ENCODE measurements at places on chromosomes 6 and 20. TPM values are rescaled to one million over a fixed set of nuclear protein-coding genes. Genes with fewer than 3 reads are reported as not detected.
A peak's percentile ranks its signal among the peaks of the same experiment; 100 is the strongest.

The SLCO4A1 gene
- total RNA-seq: 16.1 TPM

DNA sequence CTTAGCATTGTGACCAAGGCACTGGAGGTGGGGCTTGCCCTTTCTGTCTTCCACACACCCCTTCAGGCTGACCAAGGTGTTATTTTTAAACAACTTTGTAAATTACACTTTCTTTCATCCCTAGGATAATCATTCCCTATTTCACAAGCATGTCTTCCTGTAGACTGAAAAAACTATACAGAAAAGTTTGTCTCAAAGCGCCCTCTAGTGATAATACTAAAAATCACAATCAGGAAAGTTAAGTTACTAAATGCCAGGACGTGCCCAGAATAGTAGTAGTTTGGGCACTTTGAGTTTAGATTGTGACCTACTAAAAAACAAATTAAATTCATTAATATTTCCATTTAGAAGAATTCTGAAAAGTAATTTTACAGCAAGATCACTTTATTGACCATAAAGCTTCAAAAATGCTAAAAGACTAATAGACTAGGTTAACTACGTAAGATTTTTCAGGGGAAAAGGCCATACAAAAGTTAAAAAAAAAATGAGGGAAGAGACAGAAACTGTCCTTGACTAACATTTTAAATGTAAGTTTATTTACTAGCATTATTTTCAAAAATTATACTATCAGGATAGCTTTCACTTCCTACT lies 123.3 kb upstream of the DUSP22 start:
- no peak for DNase-seq

DNA sequence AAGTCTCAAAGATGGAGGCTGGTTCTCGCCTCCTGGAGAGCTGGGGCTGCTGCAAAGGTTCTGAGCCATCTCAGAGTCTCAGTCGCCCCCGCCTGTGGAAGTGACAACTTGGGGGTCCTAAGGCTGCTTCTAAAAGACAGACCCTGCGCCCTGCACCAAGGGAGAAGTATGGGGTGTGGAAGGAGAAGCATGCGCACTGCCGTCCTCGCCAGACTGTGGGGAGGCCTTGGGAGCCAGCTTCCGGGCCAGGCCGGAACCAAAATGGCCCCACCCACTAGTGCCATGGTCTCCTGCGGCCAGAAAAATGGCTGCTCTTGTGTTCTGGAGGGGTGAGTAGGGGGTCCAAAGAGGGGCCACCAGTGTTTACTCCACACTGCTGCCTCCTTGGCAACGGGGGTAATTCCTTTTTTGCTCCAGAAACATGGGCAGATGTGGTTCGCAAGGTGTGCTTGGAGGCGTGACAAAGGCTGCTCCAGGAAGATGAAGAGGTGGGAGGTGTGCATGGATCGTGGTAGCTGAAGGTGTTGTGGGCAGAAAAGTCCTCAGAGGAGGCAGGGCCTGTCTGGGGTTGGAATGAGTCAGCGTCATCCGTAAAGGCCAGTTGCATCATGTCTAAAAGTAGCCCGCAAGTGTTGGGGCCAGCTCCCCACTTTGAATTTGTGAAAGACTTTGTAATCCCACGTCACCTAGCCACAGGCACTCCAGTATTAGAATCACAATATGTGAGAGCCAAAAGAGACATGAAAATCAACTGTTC lies 329.8 kb upstream of the SOX4 start:
- DNase-seq: peak; percentile 63

DNA sequence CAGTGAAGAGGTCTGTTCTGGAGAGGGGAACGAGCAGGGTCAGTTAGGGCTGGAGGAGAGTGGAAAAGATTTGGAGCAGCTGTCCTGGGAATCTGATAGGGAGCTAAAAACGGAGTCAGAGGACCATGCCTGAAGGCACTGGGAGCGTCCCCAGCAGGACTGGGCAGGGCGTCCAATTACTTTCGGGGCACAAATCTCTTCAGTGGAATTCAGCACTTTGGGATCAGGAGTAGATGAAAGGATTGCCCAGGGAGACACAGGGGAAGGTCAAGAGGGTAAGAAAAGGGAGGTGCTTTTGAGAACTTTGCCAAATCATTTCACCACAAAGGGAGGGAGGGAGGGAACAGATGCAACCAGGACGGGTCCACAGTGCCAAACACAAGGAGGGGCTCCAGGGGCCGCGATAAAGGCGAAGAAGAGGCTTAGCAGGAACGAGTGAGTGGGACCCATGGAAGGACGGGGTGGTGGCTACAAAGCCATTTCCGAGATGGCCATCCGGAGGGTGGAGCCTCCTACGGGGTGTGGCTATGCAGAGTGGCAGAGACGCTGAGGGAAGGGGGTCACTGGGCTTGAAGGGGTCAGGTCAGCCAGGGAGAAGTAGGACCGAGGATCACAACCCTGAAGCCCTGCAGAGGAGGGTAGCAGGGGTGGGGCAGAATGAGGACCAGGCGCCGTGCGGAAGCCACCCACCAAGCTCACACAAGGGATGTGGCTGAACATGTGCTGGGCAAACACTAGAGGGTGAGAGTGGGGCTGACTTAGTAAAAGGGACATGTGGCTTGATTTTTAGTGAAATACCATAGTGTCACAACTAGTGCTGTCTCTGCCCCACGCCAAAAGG lies 180.0 kb upstream of the RREB1 start:
- no peak for DNase-seq

DNA sequence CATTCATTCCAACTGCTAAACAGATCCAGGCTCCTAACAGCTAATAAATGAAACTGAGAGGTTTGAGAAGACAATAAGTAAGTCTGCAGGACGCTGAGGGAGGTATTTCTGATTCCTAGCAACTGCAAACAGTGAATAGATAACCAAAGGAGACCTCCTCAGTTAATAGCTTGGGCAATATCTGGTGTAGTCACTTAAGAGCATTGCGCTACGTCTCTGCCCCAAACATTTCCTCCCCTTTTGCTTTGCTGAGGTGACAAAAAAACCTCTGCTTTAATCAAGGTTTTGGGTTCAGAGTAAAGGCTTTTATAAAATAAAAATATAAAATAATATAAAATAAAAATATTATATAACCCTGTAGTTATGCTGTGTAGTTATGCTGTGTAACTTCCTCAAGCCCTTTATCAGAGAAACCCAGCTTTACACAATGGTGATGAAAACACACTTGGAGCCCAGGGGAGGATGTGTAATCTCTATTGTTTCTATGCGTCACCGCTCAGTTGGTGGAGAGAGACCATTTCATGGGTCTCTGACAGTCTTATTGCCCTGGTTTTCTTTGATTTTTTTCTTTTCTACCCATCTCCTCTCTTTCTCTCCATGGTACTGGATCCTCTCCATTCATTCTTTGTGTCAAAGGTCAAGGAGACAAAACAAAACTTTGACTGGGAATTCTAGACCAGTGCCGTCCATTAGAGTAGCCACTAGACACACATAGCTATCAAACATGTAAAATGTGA lies 18.9 kb upstream of the CALHM5 start:
- DNase-seq: no peak

DNA sequence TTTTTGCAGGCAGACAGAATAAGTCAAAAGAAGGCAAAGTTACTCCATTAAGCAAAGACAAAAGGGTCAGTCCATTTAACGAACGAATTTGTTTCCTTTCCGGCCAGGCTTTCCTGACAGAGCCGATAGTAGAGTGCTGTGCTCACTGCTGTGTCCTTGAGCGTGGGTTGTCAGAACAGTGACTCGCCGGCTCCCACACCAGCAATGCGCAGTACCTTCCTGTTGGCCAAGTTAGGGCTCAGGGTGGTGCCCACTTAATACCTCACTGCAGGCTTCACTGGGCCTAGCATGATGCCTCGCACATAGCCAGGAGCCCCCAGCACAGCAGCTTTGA lies 294.7 kb downstream of the FOXC1 start:
- no peak for DNase-seq

- DNase-seq: no peak
Observed at GRCh38 chr20:47998736-47999135, 213.5 kb upstream of the SULF2 start.

The ANKRD66 gene
- total RNA-seq: not detected

The HRH3 gene
- total RNA-seq: not detected

The PACSIN1 gene
- total RNA-seq: 8.9 TPM

DNA sequence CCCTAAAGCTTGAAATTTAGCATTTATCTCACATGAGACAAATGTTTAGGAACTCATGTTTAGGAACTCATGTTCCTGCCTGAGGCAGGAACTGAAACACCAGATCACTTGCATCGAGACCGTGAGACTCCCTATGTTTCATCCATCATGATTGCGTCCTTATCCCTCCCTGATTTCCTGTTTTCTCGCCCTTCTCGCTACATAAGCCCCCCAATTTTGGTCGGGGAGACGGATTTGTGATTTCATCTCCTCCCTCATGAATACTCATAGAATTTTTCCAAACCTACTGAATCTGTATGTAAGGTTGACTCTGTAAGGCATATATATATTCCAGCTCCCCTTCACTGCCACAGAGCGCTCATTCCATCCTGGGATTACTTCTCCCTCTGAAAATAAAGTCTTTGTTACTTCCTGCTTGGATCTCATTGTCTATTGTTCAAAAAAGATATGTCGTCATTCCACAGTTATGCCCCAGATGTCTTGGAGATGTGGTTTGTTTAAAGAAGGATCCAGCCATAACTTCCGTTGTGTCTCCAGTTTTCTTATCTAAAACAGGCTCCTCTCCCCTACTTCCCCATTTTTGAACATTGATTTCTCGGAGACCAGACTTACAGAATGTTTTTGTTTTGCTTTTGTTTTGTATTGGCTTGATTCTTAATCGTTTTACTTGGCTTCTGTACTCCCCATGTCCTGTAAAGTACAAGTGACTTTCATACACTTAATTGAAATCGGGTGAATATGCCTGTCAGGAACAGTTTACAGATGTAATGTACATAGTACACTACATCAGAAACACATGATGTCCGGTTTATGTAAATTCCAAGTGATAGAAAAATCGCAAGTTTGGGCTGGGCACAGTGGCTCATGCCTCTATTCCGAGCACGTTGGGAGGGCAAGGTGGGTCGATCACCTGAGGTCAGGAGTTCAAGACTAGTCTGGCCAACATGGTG lies 118.7 kb downstream of the HFE start:
- DNase-seq: no peak
